CD8-positive, alpha-beta memory T cell (primary cell): ENCODE measurements at places on chromosomes 6 and 20. TPM values are rescaled to one million over a fixed set of nuclear protein-coding genes. Genes with fewer than 3 reads are reported as not detected.

GRCh38 chr6:43274127-43274915 is 23.7 kb upstream of the SLC22A7 start:
- no peak for DNase-seq

Gene TUBB2B
- polyA plus RNA-seq, result 0.59 TPM

DNA sequence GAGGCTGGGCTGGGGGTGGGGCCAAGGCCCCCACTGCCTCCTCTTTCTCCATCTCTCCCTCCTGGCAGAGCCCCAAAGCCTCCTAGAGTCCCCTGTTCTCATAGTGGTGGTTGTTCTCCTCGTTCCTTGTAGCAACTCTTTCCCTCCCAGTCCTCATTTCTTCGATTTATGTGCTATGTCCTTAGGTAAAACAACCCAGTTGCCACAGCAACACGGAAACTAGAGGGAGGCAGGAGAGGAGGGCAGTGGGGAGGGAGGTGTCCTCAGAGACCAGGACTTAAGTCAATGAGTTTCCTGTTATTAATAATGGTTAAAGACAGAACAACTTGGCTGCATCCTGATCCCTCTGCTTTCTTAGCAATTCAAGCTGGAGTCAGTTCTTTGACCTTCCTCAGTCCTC is 161.0 kb downstream of the INSM1 start:
- no peak for DNase-seq

DNA sequence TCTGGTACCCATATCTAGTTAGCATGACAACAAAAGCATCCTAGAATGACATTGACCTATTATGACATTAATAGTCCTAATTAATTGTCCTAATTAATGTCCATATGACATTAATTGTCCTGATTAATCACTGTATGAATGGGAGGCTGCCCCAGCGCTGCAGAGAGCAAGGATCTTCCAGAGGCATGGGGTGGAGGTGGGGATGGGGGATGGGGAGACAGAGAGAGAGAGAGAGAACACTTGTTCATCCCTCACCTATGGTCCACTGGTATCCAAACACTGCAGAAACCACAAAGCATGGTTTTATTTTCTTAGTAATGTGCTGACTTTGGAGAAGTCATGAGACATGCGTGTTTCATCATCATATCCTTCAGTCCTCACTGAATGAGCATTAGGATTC is 235.1 kb downstream of the FNDC1 start:
- no peak for DNase-seq

- no peak for DNase-seq
Observed at GRCh38 chr6:87903323-87903722, 144.3 kb upstream of the SPACA1 start.

GRCh38 chr20:18913701-18914100 is 100.1 kb downstream of the SCP2D1 start:
- DNase-seq, result no peak

- DNase-seq, result no peak
Observed at GRCh38 chr6:12010635-12011275, 1.4 kb upstream of the HIVEP1 start.

Gene WFDC12
- polyA plus RNA-seq, result not detected

DNA sequence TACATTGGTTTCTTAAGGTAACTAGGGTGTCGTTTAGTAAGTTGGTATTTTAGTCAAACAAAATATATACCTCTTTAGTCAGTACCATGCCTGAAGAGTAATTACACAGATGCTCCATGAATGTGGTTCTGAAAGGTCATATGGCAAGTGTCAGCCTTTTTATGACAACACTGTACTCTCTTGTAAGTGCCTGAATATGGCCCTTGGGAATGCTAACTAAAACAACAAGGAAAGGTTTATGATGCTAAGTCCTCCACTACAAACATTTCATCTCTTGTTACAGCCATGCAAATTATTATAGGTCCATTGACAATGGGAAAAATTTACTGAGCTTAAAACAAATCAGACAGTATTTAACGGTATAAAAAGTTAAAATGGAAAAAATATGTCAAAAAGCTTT is 39.0 kb upstream of the SUPT3H start:
- DNase-seq, result no peak

Gene IL17A
- polyA plus RNA-seq, result not detected

GRCh38 chr6:44580901-44581300 is 193.4 kb downstream of the CDC5L start:
- no peak for DNase-seq

Gene GTSF1L
- polyA plus RNA-seq, result not detected

Gene PRDM13
- 0.14 TPM for polyA plus RNA-seq

- no peak for DNase-seq
Observed at GRCh38 chr6:72521684-72522083, 100.2 kb upstream of the KCNQ5 start.

Gene OPN5
- polyA plus RNA-seq, result not detected

DNA sequence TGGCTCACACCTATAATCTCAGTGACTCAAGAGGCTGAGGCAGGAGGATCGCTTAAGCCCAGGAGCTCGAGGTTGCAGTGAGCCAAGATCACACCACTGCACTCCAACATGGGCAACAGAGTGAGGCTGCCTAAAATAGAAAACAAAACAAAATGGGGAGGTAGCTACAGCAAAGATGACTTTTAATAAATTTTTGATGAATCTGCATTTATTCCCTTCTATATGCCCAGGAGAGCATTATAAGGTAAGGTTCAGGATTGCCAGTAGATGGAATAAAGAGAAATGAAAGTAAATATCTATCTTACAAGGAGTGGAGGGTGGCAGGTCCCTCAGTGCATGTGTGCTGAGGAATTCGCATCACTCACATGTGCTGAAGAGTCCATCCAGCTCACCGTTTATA is 24.2 kb downstream of the UNC5CL start:
- DNase-seq, result no peak

- no peak for DNase-seq
Observed at GRCh38 chr20:63017076-63017825, 10.5 kb upstream of the BHLHE23 start.

- no peak for DNase-seq
Observed at GRCh38 chr6:141242957-141243356, 889.8 kb upstream of the GJE1 start.

DNA sequence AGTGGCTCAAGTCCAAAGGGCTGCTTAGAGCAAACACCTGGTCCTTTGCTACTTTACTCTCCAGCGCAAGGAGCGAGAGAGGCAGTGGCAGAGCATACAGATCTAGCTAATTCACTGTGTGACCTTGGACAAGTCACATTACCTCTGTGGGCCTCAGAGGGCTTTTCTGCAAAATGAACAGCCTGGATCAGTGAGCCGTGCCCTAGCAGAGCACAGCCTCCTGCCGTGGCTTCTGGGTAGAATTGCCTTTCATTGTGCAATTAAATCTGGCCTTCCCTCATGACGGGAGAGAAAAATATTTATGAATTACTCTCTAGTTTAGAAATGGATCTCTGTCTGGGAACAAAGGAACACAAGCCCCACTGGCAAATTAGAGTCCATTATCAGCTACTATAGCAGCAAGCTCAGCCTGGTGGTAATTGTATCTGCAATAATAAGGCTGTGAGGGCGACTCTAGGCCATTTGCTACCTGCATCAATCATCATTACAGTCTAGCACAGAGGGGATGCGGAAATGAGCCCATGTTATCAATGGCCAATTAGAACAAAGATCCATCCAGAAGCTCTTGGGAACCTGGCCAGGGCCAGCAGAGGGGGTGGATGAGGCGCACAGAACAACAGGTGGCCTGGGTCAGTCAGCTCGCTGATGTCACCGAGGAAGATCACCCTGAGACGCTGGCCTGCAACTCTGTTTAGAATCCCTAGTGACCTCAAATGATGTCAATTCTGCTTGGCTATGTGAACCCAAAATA is 114.2 kb upstream of the LY86 start:
- DNase-seq, result no peak

DNA sequence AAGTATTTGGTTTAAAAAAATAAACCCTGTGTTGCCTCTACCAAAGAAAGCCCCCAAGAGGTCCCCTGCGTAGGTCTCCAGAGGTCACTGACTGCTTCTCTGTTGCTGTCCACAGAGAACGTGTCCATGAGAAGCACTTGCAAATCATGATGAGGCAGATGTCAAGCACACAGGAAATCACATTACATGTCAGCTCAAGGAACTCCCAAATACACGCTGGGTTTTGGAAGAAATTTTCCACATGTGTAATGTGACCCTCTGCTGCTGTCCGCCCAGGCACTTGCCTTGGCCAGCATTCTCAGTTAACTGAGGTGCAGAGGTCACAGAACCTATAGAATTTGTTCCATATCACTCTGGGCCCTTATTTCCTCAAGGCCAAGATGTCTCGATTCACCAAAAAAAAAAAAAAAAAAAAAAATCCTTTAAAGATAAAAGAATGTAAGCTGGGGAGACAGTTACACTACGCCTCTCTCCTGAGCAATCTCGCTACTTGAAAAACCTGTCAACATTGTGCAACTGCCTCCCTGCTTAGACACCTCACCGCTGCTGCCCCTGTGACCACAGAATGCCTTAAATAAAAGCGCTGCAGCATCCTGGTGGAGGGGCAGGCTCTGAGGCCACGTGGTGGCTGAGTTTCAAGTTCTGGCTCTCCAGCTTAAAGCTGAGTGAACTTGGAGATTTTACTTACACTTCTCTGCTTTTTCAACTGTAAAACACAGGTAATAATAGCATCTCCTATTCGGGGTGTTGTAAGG is 42.3 kb downstream of the SLC22A23 start:
- DNase-seq, result no peak

Gene SCUBE3
- 0.18 TPM for polyA plus RNA-seq

Gene DEFB129
- not detected for polyA plus RNA-seq

Gene RHAG
- not detected for polyA plus RNA-seq

GRCh38 chr6:148432462-148433195 is 90.0 kb downstream of the SASH1 start:
- no peak for DNase-seq

DNA sequence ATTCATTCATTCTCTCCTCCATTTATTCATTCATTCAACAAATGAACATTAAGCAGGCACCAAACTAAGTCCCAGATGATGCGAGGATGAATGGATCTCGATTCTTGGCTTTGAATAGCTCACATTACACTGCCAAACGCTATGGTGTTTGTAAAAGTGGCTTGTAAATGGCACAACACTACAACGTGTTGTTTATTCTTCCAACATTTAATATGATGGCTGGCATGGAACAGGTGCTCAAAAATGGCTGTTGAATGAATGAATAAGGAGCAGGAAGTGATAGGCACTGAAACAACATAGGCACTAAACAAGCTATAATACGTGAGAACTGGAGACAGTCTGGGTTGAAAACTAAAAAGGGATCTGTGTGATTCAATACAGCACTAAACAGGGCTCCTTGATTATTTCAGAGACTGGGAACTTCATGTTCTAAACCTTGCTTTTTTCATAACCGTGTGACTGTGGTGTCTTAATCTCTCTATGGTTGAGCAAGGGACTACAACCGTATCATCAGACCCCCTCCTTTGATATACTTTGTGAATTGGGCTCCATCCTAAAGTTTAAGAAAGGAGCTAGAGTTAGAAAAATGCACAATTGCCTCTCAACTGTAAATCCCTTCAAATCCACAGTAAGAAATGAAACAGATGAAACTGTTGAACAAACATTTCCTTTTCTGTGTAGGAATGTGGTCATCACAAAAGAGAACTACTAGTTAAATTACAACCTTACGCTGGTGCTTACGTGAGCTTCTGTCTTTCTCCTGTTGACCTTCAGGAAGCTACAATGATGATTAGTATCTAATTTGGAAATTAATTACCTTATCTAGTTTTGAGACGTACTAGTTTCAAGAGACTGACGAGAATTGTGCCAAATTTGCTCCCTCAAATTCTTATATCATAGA is 16.9 kb upstream of the SLC16A10 start:
- no peak for DNase-seq

GRCh38 chr6:52532457-52532856 is 44.4 kb downstream of the TRAM2 start:
- DNase-seq, result no peak

Gene PSORS1C1
- not detected for polyA plus RNA-seq

Gene TMEM200A
- 1.5 TPM for polyA plus RNA-seq

GRCh38 chr6:152502421-152503188 is 134.6 kb downstream of the SYNE1 start:
- DNase-seq, result no peak

Gene RBPJL
- polyA plus RNA-seq, result not detected

- no peak for DNase-seq
Observed at GRCh38 chr6:157575436-157576145, 194.6 kb downstream of the ZDHHC14 start.

Gene C4B
- 0.70 TPM for polyA plus RNA-seq
